Stimulated activated CD4-positive, alpha-beta T cell treated with anti-CD3 and anti-CD28 coated beads, Interleukin-15, amount 100 ng/mL, for 1 hour (primary cell): ENCODE measurements at places on chromosomes 16 and 17.

DNA sequence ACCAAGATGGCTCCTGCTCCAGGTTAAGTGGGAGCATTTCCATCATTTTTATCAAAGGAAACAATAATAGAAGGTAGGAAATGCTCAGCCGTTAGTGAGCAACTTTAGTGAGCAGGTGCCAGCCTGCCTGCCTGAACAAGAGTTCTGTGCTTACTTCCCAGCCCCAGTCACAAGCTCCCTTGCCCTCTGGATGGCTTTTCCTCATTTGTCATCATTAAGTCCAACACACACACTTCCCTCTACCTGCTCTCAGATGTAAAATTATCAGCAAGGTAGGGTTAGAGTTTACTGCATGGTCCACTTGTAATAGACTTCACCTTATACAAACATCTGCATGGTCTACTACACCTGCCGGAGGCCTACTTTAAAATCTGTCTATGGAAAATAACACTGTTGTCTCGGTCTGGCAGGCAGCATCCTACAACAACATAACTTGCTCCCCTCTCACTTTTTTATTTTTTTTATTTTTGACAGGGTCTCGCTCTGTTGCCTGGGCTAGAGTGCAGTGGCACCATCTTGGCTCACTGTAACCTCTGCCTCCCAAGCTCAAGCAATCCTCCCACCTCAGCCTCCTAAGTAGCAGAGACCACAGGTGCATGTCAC is 12.7 kb downstream of the TEX2 start:
- DNase-seq: no peak

GRCh38 chr17:63249256-63250004 is 196.7 kb downstream of the CYB561 start:
- DNase-seq: no peak

GRCh38 chr17:55546991-55547664 is 35.9 kb upstream of the SMIM36 start:
- no peak for DNase-seq

DNA sequence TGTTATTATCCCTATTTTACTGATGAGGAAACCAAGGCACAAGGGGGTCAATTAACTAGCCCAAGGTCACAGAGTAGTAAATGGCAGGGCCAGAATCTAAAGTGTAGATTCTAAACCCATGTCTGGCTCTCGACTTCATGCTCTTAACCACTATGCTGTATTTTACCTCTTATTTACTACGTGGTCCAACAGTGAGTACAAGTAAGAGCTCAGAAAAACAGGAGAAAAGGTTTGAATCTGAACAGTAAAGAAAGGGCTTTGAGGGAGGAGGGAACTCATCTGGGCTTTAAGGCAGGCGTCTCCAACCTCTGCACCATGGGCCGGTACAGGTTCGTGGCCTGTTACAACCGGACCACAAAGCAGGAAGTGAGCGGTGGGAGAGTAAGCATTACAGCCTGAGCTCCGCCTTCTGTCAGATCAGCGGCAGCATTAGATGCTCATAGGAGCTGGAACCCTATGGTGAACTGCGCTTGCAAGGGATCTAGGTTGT is 62.9 kb downstream of the SMURF2 start:
- DNase-seq: no peak

DNA sequence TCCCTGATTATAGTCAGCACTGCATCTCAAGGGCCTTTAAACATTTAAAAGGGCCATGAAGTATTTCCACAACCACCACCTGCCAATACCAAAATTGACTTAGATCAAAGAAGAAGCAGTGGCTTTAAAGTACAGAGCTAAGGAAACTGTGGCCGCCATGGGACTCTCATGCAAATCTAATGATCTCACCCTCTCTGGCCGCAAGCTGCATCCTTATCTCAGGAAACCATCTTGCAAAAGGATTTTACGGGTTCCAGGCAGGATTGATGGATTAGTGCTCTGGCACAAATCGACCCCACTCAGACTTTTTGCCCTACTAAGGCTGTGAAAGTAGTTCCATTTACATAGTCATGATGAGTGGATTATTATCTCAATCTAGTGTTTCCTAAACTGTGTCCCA is 22.6 kb downstream of the CDRT4 start:
- DNase-seq: no peak

- DNase-seq: no peak
Observed at GRCh38 chr16:203246-203645, 23.0 kb downstream of the HBQ1 start.

DNA sequence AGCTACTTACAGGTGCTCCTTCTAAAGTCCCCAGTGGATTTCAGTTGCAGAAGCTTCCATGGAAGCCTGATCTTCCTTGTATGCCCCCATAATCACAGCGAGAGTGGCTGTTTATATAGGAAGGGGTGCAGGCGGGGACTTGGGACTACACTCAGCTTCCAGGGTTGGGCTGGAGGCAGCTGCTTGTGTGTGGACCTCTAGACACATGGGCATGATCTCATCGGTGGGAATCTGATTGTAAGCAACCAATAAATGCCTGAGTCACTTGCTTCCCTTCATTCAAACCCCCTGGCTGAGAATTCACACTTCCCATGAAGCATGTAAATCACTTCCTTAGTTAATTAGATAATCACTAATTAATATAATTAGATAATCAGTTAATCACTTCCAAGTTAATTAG is 1.0 kb upstream of the KRT20 start:
- DNase-seq: no peak

DNA sequence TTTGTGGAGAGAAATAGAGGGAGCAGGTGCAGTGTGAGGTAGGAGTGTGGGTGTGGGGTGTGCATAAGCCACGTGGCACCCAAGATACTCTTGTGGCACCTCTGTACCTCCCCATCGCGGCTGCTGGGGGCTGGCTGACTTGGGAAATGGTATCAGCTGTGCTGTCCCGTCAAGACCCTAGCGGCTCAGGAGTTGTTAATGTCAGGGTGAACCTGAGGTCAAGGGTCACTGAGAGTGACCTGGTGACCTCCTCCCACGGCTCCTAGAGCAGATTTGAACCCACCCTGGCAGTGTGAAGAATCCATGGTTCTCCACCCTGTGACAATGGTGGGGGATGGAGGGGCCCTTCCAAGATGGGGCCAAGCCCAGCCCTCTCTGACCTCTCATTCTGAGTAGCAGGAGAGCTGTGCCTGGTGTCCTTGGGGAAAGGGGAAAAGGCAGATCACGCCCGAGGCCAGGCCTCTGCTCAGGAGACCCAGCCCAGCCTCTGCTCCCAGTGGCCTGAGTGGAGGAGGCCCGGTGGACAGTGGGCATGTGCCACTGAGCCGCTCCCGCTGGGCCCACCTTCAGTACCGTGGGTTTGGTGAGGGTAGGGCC is 3.0 kb upstream of the WFIKKN2 start:
- DNase-seq: no peak

GRCh38 chr17:76833747-76834146 is 34.5 kb upstream of the MGAT5B start:
- DNase-seq: no peak

DNA sequence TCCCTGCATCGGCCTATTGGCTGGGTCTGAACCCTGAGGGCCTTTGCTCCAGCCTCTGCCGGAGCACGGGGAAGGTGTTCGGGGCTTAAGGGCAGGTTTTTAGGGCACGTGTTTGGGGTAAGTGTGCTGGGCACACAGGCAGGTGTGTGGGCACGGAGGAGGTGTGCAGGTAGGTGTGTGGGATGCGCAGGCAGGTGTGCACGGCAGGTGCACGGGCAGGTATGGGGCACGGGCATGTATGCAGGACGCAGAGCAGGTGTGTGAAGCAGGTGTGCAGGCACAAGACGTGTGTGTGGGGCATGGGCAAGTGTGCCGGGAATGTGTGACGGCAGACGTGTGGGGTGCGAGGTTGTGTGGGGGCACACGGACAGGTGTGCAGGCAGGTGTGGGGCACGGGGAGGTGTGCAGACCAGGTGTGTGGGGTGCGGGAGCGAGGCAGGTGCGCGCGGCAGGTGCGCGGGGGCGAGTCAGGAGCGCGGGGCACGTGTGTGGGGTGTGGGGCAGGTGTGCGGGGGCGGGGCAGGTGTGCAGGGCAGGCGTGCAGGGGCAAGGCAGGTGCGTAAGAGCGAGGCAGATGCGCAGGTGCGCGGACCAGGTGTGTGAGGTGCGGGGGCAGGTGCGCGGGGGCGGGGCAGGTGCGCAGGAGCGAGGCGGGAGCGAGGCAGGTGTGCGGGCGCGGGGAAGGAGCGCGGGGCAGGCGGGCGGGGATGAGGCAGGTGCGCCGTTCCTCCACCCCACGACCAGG is 28.6 kb upstream of the METRNL start:
- DNase-seq: no peak

DNA sequence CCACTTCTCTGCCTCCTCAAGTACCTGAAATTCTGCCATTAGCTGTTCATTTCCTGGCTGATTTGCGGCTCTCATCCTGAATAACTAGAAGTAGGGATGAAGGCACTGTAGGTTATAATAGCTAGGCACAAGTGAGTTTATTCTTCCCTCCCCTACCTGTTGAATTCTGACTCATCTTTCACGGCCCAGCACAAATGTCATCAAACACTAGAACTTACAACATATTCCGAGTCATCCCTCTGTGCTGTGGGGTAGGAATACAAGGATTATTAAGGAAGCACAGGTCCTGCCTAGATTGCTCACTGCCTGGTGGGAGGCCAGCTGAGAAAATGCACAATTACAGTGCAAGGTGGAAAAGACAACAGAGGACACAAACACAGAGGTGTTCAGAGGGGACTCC is 103.7 kb upstream of the ASIC2 start:
- no peak for DNase-seq

GRCh38 chr16:87131061-87131995 is 185.9 kb downstream of the C16orf95 start:
- DNase-seq: no peak

DNA sequence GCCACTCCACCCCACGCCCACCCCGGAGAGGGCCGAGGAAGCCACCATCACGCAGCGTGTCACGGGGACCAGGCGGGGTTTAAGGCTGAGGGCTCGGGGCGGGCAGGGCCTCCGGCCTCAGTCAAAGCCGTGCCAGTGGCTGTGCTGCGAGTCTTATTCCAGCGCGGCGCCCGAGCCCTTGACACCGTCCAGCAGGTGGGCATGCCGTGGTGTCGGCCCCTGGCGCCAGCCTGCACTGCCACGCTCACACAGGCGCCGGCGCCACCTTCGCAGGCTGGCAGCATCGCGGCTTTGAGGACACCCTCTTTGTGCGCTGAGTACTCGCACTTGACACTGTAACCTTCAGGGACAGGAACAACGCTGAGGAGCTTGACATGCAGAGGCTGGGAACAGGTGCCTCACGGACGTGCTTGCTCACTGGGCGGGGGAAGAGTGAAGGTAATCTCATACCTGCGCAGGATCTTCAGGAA is 34.0 kb upstream of the ZNF629 start:
- DNase-seq: no peak

- no peak for DNase-seq
Observed at GRCh38 chr16:50699326-50700159, 6.1 kb downstream of the NOD2 start.

GRCh38 chr16:11586856-11587642 is at the start of gene LITAF:
TSS of gene LITAF (minus strand) at chr16:11586919. CDS start at chr16:11556730, 30,189 bp downstream.
- peak; percentile 40 for DNase-seq

DNA sequence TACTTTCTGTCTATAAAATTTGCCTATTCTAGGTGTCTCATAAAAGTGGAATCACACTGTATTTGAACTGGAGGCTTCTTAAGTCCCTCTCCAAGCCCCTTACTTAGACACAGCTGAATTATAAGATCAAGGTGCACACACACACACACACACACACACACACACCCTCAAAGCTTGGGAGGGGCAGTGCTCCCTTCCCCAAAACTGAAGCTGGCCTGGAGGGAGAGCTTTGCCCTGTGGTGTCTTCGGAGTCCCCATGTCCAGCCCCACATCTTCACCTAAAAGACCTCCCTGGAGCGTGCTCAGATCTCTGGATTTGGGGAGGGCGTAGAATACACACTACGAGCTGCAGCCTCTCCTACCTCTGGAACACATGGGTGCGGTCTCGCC is 828 bp downstream of the EMP2 start:
- no peak for DNase-seq

- DNase-seq: no peak
Observed at GRCh38 chr16:77171745-77172635, 19.0 kb upstream of the MON1B start.

- DNase-seq: no peak
Observed at GRCh38 chr16:66751053-66751302, 431 bp downstream of the DYNC1LI2 start.

DNA sequence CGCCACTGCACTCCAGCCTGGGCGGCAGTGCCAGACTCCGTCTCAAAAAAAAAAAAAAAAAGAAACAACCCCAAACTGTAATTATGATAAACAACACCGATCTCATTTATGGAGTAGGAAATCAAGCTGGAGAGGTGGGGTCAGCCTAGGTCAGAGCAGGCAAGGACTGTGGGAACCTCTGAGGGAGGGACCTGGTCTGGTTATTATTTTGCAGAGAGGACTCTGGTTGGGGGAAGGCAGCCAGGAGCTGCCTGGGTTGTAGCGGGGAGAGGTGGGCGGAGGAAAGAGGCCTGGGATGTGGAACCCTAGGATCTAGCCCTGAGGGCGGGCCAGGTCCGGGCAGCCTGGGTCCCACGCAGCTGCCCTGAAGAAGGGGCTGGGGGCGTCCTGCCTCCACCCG is 10.9 kb upstream of the HS3ST6 start:
- no peak for DNase-seq

- DNase-seq: no peak
Observed at GRCh38 chr17:9074131-9074530, 52.8 kb downstream of the NTN1 start.

DNA sequence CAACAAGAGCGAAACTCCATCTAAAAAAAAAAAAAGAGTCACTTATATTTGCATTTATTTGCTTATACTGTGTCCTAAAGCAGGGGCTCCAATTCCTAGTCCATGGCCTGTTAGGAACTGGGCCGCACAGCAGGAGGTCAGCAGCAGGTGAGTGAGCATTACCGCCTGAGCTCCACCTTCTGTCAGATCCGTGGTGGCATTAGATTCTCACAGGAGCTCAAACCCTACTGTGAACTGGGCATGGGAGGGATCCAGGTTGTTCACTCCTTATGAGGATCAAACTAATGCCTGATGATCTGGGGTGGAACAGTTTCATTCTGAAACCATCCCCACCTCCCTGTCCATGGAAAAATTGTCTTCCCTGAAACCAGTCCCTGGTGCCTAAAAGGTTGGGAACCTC is 24.9 kb downstream of the ITGB3 start:
- DNase-seq: no peak

GRCh38 chr17:74296548-74296936 is 22.5 kb downstream of the DNAI2 start:
- DNase-seq: no peak

GRCh38 chr17:2909846-2910234 is 113.6 kb downstream of the RAP1GAP2 start:
- no peak for DNase-seq

DNA sequence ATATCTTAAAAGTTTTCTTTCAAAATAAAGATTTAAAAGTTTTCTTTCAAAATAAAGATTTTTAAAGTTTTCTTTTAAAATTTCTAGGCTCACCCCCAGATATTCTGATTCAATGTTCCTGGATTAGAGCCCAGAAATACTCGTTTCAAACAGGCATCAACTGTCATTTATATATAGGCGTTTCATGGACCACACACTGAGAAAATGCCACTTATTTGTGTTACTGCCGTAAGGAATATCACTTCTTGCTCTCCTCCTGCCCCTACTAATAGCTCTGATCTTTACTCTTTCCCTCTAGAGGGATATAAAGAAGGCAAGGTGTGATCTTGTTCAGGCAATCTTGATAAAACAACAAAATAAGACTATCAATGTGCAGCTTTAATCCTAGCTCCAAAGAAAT is 1324.1 kb downstream of the CDH8 start:
- DNase-seq: no peak

- no peak for DNase-seq
Observed at GRCh38 chr16:87335625-87336433, 18.6 kb upstream of the C16orf95 start.
